ENCODE measurements at places on chromosomes 2 and 18.

DNA sequence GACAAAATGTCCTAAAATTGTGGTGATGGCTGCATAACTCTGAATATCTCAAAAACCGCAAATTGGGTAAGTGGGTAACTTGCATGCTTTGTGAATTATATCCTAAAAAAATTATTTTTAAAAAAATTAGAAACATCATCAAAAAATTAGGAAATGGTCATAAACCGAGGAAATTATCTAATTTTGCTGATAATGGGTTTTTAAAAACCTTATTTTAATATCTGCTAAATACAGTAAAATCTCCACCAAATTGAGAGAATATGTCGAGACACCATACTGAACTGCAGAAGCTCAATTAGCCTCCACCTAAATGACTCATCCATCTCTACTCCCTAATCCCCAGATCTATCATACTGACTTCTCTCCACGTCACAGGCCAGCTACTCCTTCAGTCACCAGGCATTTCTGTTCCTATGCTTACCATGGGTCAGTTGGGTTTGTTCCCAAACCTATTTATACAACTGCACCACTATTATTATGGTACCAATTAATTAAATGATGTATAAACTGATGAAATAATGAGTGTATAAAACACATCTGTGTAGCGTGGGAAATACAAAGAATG, 36.1 kb downstream of the SPIRE1 start:
- peak; percentile 69 for DNase-seq

DNA sequence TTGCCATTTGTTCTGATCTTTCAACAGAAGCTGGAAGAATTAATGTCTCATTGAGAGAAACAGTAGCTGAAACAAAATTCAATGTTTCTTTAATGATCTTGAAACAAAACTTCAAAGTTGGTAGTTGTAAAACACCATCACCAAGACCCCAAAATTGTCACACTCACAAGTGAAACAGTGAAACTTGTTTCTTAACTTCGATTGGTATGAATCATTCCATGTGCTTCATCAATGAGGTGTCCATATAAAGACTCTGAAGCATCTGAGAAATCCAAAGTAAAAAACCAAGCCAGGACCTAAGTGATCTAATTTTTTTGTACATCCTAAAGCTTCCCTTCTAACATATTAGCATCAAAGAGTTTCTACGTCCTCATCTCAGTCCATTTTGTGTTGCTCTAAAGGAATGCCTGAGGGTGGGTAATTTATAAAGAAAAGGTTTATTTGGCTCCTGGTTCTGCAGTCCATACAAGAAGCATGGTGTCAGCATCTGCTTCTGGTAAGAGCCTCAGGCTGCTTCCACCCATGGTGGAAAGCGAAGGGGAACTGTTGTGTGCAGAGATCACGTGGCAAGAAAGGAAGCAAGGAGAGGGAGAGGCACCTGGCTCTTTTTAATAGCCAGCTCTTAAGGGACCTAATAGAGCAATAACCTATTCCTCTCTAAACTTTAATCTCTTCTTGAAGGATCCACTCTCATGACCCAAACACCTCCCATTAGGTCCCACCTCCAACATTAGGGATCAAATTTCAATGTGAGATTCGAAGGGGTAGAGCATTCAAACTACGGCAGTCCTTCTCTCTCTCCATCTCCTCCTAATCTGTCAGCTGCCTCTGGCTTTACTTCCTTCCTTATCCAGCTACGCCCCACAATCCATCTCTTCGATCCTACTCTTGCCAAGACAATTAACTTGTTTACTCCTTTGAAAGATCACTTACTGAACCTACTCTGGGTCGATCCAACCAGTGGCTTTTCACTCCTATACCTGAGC, 20.7 kb upstream of the TLK1 start:
- DNase-seq = no peak

- DNase-seq = peak; percentile 26
Observed at GRCh38 chr2:183868707-183869106, 729.6 kb upstream of the ZNF804A start.

GRCh38 chr2:119255760-119256581, 32.3 kb downstream of the STEAP3 start:
- DNase-seq = peak; percentile 97

- DNase-seq = no peak
Observed at GRCh38 chr2:241223211-241224017, 34.9 kb downstream of the ANO7 start.

DNA sequence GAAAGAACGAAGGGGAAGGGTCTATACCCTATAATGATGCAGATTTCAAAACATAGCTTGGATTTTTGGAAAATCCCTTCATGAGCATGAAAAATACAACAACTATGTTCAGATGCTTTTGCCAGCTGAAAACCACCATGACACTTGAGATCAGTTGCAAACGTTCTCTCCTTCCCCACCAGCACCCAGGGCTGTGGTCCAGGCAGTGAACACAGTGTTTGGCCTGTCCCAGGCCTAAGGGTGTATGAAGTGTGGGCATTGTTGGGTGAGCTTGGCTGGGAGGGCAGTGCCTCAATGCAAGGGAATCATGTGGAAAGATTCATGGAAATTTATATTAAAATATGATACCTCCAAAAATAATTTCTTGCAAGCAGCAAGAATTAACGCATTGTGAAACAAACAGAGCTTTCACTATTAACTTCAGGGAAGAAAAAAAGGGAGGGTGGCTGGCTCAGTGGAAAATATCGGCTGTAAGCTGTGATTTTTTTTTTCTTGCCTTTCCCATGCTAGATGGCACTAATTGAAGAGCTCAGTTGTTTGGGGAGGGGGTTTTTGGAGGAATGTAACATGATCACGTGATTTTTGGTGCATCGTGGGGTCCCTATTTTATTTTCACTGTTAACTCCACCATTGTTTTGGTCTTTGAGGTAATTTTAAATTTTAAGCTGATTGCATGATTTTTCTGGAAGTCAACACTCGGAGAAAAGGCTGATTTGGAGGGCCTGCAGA, 52.0 kb downstream of the CDC42EP3 start:
- DNase-seq = no peak

GRCh38 chr18:3528231-3528630, 78.3 kb downstream of the TGIF1 start:
- no peak for DNase-seq
